COLO829 (cell line): ENCODE measurements at places on chromosomes 6 and 20.
A peak's percentile ranks its signal among the peaks of the same experiment; 100 is the strongest.

GRCh38 chr6:44270526-44271405 lies 516 bp downstream of the TMEM151B start:
- DNase-seq = no peak

- no peak for DNase-seq
These were observed 590.9 kb upstream of the NRSN1 start for GRCh38 chr6:23535101-23535500.

- no peak for DNase-seq
These were observed 106.9 kb downstream of the IPCEF1 start for GRCh38 chr6:154249499-154250298.

DNA sequence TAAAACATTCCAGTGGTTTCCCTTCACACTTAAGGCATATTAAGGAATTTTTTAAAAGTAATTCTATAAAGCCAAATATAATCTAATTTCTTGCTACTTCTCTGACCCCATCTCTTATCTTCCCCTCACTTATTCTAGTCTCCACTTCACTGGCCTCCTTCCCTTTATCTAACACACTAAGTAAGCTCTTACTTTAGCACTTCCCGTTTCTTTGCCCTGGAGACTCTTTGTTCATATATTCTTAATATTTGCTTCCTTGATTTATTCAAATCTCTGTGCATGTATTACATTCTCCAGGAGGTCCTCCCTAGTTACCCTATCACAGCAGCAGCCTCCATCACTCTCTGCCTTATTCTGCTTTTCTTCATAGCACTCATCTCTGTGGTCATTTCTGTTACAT lies 20.3 kb downstream of the GTPBP2 start:
- no peak for DNase-seq

DNA sequence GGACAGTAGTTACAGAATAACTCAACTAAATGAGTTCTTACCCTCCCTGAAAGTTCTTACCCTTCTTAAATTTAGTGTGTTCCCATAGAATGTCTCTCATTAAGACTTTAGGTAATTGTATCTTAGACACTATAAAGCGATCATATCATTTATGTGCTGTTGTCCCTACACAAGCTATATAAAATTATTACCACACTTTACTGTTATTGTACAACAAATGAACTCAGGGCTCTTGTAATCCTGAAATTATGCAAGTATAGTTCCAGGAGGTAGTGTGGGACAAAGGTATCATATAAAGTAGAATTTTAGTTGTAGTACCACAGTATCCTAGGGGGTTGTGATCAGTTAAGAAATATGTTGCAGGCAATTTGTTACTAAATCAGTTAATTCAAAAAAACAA lies 167.4 kb upstream of the CARMIL1 start:
- DNase-seq = no peak

GRCh38 chr6:89387516-89388201 lies 24.4 kb downstream of the RRAGD start:
- DNase-seq = no peak

DNA sequence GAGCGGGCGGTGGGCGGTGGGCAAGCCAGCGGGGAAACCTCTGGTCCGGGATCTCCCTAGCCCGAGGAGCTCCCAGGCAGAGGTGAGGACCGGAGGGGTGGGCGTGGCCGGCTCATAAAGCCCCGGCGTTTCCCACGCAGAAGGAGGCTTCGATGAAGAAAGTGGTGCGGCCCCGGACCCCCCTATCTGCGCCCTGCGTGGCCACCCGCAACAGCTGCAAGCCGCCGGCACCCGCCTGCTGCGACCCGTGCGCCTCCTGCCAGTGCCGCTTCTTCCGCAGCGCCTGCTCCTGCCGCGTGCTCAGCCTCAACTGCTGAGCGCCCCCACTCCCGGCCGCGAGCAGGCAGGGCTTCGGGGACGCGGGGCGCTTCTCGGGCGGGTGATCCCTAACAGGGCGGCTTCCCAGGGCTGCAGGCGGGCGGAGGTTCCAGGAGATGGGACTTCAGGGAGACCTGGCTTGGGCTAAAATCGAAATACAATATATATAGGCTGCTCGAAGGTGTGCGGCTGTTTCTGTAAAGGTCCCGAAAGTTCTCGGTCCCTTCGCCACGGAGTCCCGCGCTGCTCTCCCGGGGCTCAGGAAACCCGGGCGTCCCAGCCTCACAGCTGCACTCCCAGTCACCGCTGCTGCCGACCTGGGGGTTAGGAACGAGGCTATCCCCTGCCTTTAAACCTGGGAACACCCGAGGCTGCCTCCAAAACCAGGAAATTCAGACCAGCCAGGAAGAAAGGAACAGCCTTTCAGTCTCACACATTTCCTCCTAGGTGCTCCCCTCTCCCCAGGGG lies 27.8 kb downstream of the ASIP start:
- no peak for DNase-seq

DNA sequence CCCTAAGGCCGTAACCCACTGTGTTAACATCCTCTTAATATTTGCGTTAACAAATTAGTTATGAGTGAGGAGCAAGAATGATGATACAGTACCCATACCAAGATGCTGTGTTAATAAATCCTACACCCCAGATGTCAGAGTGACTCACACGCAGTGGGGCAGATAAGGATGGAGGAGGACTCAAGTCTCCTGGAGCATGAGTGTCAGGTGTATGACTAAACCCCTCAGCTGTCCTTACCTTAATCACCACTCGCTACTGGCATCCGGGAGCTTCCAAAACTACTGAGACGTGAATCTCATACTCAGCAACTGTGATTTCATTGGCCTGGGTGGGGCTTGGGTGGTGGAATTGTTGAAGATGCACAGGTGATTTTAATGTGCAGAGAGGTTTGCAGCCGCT lies 131.3 kb upstream of the MTHFD1L start:
- DNase-seq = no peak

DNA sequence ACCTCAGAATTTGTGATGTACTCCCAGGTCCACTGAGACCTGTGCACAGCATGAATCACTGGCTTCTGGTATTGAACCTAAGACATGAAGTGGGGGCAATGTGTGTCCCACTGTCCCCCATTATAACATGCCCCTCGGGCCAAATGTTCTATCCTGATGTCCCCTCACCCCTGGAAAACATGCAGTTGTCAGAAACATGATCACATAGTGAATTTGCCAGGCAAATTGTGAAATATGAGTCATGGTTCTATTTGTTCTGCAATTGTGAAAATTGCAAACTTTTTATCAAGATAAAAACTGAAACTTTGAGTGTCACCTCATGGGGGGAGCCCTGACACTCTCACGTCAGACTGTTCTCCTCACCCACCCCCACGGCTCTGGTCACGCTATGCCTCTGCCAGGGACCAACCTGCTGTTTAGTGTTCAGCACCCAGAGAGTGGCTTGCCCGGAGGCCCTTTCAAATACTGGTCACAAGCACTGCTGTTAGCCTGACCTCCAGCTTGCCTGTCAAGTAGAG lies 305.3 kb downstream of the CLIC5 start:
- DNase-seq = no peak

DNA sequence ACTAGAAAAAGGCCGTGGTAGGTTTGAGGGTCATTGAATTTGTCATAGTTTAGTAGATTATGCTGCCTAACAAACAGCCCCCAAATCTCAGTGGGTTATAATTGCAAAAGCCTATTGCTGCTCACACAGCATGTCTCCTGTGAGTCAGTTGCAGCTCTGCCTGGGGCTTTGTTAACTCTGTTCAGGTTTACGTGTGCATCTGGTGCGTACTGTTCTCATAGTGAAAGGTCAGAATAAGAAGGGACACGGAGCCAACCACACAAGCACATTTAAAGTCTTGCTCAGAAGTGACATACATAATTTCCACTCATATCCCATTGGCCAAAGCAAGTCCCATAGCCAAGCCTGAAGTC lies 48.1 kb upstream of the BMP2 start:
- DNase-seq = no peak

DNA sequence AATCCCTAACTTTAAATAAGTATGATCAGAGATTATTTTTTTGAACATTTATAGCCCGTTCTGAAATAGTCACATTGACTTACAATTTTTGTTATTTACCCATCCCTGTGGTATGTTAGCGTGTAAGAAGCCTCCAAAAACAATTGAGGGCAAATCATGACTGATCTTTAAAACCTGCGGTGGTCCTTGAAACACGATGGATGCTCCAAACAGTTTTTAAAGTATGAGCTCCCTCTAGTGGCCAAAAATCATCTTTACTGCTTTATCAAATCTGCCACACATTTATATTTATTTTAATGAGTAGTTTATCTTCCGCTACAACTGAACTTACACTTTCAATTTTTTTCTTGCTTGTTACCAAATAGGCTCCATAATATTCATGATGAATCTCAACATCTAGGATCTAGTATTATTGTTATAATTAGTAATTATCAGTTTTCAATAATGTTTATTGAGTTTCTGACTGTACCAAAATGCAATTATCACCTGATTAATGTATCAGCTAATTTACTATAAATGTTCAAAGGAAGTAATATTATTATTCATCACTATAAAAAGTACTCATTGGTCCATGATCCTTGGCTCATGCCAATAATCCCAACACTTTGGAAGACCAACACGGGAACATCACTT lies 52.2 kb downstream of the MARCKS start:
- peak; percentile 37 for DNase-seq

DNA sequence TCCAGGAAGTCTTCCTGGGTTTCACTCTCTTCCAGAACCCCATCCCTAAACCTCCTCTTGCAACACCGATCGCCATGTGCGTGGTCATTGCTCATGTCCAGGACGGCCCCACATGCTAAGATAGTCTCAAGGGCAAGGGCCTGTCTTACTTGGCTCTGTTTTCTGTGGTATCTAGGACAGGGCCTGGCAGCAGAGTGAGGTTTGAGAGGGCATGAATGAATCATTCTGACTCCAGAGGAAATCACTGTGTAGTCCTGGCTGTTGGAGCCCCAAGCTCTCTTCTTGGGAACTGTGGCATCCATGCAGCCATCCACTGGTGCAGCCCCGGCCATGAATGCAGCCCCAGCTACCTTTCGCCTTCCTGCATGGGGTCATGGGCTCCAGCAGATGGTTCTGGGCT lies 12.4 kb downstream of the SIRPA start:
- DNase-seq = no peak

DNA sequence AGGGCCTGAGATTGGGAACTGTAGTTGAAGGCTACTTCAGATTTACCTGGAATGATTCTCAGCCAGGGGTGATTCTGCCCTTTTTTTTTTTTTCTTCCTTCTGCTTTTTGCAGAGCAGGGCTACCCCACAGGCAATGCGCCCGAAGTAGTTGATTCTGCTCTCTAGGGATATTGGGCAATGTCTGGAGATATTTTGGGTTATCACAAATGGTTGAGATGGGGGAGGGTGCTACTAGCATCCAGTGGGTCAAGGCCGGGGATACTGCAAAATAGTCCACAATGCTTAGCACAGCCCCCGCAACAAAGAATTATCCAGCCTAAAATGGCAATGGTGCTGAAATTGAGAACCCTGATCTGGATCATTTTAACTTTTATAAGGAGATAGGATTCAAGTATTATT lies 71.2 kb upstream of the ZMYND8 start:
- DNase-seq = no peak

DNA sequence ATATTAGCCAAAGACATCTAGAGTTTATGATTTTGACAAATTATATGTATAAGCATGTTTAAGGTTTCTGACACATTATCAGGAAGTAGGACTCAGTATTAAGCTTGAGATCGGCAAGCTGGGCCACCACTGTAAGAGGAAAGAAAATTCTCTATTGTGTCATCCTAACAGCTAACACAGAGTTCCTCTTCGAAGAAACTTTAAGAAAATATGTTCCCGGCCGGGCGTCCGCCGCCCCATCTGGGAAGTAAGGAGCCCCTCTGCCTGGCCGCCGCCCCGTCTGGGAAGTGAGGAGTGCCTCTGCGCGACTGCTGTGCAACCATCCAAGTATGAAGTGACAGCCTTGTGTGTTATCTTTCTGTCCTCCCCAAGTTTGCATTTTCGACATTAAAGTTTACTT lies 23.0 kb downstream of the USP49 start:
- DNase-seq = no peak

DNA sequence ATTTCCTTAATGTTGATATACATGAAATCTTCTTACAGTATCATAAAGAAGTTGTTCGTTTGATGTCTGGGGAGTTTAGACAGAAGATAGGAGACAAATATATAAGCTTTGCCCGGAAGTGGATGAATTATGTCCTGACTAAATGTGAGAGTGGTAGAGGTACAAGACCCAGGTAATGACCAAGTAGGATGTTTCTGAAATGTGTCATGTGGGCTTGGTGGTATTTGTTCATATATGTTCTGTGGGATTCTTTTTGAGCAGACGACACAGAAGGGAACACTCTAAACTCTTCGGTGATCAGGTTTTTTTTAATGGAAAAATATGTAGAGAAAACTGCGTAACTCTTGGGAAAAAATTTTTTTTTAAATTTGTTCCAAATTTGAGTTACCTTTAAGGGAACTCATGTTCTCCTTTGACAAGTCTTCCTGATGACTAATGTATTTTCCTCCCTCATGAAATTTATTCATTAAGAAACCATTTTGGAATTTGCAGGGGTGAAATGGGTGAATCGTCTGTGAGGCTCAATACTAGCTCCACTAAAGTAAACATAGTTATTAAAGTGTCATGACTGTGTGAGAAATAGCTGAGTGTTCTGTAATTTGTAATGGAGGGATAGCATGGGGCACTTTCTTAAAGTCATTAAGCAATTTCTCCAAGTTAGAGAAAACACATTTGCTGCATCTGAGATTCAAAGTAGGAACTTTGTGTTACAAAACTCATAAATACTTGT lies 100.6 kb downstream of the MAP3K4 start:
- DNase-seq = no peak

- no peak for DNase-seq
These were observed 32.6 kb downstream of the ENPP1 start for GRCh38 chr6:131840441-131840840.

DNA sequence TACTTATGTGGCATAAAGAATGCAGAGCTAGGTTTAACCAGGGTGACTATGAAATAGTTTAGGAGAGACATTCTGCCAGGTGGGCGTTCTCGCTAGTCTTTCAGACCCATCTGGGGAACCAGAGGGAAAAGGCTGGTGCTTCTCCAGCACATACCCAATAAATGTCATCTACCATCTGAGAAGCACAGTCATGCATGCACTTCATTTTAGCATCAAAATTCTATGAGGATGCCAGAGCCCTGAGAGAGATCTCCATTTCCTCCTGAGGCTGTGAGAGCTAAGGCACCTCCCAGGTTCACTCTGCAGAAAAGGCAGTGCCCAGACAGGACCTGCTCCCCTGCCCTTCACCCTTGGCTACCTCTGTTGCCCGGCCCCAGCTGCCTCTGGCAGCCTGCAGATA lies 231.7 kb upstream of the PRND start:
- DNase-seq = no peak

DNA sequence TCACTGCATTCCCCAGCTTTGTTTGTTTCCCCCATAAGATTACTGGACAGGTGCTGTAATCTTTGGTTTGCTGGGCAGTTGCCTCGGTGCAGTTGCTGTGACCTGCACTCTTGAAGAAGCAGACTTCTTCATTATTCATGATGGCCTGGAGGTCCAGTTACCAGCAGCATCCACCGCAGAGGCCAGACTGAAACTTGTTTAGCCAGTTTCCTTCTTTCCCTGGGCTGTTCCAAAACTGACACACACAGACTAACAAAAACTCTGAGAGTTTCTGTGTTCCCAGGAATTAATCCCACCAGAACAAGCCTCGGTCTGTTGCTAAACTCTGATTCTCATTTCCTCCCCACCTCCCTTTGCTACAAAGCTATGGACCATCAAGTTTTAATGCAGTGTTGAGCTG lies 144.1 kb downstream of the QRSL1 start:
- no peak for DNase-seq

- peak; percentile 54 for DNase-seq
These were observed 164.1 kb upstream of the SALL4 start for GRCh38 chr20:51966296-51966971.

- no peak for DNase-seq
These were observed 115.2 kb upstream of the RNF24 start for GRCh38 chr20:4130404-4131189.

- DNase-seq = no peak
These were observed 63.1 kb upstream of the PHACTR1 start for GRCh38 chr6:12653486-12653885.
